ENCODE measurements at places on chromosomes 12 and 14. TPM values are rescaled to one million over a fixed set of nuclear protein-coding genes. Genes with fewer than 3 reads are reported as not detected.

Gene EML1
- total RNA-seq: 10.0 TPM

Gene B4GALNT3
- total RNA-seq: 4.2 TPM

Gene APOF
- total RNA-seq: not detected

Gene PZP
- total RNA-seq: 2.2 TPM

Gene ZDHHC22
- 12.0 TPM for total RNA-seq

GRCh38 chr12:57211791-57212700 lies 4.5 kb upstream of the NXPH4 start:
- no peak for DNase-seq

DNA sequence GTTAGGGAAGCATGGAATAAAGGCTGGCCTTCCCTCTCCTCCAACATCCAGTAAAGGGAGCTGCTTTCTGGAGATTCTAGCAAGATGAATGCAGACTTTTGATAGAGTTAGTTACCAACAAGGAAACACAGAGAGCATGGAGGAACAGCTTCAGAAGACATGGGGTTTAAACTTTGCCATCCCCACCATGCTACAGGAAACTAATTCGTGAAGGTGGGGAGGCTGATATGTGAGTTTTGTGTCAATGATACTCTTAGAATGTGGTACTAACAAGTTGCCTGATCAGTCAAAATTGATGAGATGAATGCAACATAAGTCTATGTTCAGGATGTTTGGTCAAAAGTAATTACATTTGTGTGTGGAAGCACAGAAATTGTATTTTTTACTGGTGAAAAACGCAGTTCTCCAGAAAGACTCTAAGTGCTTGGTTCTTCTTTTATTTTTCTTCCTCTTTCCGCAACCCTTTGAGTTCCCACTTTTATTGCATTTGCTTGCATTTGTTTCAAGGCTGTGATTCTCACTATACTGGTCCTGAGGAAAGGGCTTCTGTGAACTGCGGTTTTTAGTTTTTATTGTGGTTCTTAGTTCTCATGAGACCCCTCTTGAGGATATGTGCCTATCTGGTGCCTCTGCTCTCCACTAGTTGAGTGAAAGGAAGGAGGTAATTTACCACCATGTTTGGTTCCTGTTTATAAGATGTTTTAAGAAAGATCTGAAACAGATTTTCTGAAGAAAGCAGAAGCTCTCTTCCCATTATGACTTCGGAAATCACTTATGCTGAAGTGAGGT lies at the start of gene CLEC4A:
TSS of gene CLEC4A (plus strand) at position 494 of the 789 bp plus-strand sequence. CDS start at position 756, 262 bp downstream.
- no peak for DNase-seq

DNA sequence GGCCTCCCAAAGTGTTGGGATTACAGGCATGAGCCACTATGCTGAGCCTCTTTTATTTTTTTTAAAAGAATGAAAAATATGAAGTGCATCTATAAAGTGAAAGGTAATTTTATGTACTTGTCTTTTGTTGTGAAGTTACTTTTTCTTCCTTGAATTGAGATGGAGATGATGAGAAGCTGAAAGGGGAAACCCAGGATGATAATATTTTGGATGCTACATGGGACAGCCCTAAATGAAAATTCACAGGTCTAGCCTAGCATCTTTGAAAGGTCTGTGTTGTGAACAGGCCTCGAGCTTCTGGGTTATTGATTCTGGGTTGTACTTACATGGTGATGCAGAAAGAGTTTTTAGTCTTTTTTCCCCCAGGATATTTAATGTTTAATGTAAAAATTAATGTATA lies 14.6 kb downstream of the DIP2B start:
- no peak for DNase-seq

GRCh38 chr14:103279142-103280025 lies 54.7 kb upstream of the EIF5 start:
- no peak for DNase-seq

GRCh38 chr12:97921979-97922722 lies 459.5 kb downstream of the RMST start:
- no peak for DNase-seq

DNA sequence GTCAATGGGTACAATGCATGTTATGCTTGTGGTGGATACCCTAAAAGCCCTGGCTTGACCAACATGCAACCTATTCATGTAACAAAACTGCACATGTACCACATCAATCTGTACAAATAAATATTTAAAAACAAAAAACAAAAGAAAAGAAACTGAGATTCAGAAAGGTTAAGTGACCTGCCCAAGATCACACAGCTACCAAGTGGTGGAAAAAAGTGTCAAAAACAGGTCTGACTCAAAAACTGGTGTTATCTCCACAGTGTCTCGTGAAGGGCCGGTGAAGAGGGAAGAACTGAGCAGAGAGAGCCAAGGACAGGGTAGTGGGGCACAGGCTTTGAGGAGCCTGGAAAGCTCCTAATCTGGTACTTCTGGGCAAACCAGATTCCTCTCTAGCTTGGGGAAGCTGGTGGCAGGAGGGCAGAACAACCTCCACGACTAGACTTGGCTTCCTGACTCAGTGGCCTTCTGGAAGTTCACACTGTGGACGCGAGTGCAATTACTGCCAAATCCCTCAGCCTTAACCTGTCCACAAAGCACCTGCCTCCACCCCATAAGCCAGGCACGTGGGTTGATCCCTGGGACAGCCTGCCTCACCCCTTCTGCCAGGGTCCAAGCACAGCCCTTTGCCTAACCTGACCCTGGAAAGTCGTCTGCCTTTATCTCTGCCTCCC lies 15.6 kb downstream of the ZBTB39 start:
- DNase-seq: no peak

GRCh38 chr12:124709722-124710687 lies 142.6 kb upstream of the NCOR2 start:
- no peak for DNase-seq

DNA sequence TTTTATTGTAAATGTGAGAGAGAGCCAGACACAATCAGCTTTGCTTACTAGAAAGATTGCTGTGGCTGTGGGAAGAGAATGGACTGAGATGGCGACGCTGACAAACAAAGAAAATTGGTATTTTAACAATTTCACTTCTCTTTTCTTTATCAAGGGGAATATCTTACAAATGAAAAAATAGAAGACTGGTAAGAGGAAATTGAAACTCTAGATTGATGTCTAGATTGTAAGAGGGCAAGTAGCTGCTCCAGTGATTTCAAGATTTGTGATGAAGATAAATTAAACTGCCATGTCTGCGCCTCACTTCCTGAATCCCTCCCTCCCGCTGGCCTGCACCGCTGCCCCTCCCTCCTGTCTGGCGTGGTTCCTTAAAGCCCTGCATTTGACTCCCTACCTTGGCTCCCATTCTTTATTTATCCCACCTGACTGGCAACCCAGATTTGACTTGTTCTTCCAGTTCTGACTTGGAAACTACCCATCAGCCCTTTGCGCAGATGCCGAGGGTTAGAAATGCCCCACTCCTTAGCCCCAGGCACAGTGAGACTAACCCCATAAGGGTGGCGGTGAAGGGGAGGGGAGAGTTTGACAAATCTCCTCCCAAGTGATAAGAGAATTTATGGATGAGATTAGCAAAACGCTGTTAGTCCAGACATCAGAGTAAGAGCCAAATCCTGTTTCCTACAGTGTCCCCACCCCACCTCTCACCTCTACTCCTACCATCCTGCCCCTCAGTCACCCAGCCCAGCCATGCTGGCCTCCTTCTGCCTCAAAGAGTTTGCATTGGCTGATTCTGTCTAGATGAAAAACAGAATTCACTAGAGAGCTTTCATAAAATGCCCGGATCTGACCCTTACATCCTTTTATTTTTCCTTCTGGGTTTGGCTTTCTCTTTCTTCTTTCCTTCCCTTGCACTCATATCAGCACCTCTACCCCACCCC lies 125.3 kb upstream of the ATF7IP start:
- DNase-seq: no peak

Data from endothelial cell (in vitro differentiated cells).